ENCODE measurements at places on chromosomes 12 and 14. TPM values are rescaled to one million over a fixed set of nuclear protein-coding genes. Genes with fewer than 3 reads are reported as not detected.

Gene MYF6
- total RNA-seq: not detected

GRCh38 chr14:101019990-101020710, 116.6 kb upstream of the RTL1 start:
- H3K4me3 ChIP-seq: no peak overlapping the region
- no peak for DNase-seq
- no peaks in the 10 kb centered on the region for H3K4me1 ChIP-seq
- H3K36me3 ChIP-seq: no peaks in the 10 kb centered on the region
- no peak overlapping the region for H3K27ac ChIP-seq

DNA sequence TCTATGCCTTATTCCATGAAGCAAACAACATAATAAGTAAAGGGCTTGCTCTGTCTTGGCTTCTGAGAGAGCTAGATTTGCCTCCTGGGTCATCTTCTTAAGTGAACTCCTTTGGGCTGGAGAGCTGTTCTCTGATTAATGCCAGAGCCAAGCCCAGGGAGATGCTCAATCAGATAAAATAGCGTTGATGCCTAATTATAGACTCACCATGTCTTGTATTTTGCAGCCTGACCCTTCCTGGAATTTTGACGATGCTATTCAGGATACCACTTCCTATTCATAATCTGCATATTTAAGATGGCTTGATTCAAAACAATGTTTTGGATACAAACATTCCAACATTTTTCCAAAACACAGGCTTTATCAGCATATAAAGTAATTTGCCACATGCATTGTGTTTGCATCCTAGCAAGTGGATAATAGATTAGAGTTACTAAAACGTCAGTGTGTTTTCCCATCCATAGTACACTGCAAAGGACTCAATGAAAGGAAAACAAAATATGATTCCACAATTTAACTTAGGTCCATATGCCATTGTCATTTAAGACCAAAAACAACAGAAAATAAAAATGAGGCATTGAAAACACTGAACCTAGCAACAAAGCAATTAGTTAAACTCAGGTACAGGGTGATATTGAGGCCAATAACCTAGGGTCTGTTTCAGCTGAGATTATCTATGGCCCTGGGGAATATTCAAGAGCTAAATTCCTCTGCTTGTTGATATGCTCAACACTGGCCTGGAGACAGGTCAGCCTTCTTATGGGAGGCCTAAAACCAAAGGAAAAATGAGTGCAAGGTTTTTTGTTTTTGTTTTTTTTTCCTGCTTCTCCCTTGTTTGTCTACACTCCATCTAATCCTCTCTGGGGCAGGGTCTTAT, 184.2 kb upstream of the FOXN3 start:
- no peak overlapping the region for H3K4me3 ChIP-seq
- no peaks in the 10 kb centered on the region for H3K36me3 ChIP-seq
- H3K27ac ChIP-seq: no peak overlapping the region
- DNase-seq: no peak

DNA sequence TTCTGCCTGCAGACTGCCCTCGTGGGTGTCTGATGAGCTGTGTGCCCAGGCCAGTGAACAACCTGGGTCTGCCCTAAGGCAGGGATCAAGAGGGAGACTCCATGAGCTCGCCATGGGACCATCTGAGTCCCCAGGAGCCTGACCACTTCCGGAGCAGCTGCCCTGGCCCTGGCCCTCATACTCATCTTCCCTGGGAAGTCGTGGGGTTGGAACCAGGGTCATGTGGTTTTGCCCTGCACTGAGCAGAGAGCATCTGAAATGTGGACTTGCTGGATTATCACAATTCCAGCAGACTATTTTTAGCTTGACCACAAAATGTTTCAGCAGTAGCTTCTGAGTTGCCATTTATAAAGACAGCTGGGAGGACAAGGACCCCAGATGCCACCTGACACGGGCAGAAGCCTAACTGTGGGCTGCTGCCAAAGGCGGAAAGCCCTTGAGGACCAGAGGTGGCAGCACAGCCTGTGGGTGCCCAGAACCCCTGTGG, 6.7 kb downstream of the BTBD6 start:
- no peaks in the 10 kb centered on the region for H3K27me3 ChIP-seq
- DNase-seq: no peak
- H3K36me3 ChIP-seq: peaks cover 54% of the 10 kb centered on the region

GRCh38 chr14:63454436-63454835, 88.7 kb downstream of the PPP2R5E start:
- H3K27ac ChIP-seq: no peak overlapping the region
- peaks cover 5% of the 10 kb centered on the region for H3K36me3 ChIP-seq
- no peaks in the 10 kb centered on the region for H3K27me3 ChIP-seq
- no peak overlapping the region for H3K4me3 ChIP-seq
- DNase-seq: no peak

DNA sequence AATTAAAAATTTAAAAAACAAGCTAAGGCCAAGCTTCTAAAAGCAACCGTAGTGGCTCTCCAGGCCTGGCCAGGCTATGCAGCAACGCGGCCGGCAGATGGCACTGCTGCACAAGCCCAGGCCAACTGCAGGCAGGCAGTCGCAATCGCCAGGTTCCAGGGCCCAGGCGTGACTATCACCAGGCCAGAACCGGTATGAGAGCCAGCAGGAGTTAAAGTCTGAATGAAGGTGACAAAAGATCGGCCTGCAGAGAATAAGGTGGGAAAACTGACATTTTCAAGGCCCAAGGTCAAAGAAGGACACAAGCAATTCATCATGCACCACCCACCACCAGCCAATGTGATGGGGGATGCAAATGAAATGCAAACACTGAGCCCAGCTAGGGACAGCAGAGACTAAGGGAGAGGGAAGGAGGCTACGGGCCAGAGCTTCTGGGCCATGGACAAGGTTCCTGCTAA, 43.6 kb upstream of the ANO2 start:
- H3K4me3 ChIP-seq: no peak overlapping the region
- H3K27ac ChIP-seq: no peak overlapping the region
- no peaks in the 10 kb centered on the region for H3K4me1 ChIP-seq
- peak; percentile 84 for DNase-seq

DNA sequence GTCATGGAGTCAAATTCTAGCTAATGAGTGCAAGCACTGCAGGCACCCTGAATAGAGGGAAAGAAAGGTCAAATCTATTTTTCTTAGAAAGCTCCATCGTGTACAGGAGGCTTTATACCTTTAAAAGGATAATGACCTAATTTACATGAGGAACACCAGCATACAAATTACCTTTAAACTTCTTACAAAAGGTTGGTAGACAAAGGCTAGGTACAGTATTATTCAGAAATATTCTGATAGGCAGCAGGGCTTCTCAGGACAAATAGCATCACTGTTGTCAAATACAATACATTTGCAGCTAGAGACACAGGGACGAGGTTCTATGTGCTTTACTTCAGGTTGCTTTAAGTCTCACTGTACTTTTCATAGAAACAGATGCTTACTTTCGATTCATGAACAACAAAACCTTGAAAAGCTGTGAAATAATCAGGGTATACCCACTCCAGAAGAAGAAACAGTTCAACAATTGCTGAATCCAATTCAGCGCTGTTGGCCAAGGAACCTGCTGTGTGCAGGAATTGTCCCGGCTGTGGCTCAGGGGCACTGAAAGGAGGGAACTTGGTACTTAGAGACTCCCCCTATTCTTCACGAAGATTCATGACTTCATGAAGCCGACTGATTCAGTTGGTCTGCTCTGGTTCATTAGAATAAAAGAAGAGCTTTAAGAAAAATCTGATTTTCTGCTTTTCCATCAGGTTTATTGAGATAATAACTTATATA, 252.9 kb downstream of the PRKD1 start:
- H3K27me3 ChIP-seq: no peaks in the 10 kb centered on the region
- no peaks in the 10 kb centered on the region for H3K36me3 ChIP-seq
- H3K27ac ChIP-seq: no peak overlapping the region
- H3K4me3 ChIP-seq: no peak overlapping the region

- no peaks in the 10 kb centered on the region for H3K27me3 ChIP-seq
- H3K36me3 ChIP-seq: peaks cover 100% of the 10 kb centered on the region
- no peaks in the 10 kb centered on the region for H3K4me1 ChIP-seq
- no peak overlapping the region for H3K4me3 ChIP-seq
- H3K27ac ChIP-seq: no peak overlapping the region
- DNase-seq: no peak
These were observed 9.4 kb downstream of the SFSWAP start for GRCh38 chr12:131720241-131720640.

DNA sequence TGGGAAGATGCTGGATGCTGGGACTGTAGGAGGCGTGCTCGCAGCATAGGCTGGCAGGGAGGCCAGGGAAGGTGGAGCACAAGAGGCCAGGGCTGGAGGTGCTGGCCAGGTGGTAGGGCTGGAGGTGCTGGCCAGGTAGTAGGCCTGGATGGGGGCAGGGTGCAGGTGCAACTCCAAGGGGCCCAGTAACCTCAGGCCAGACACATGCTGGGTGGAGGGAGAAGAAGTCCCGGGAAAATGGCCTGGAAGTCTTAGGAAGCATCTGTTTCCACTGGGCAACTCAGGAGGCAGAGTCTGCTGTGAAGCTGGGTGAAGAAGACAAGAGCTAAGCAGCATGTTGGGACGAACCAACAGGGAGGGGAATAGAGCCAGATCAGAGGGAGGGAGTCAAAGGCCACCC, 665.2 kb downstream of the BCL11B start:
- no peak overlapping the region for H3K27ac ChIP-seq
- peaks cover 14% of the 10 kb centered on the region for H3K27me3 ChIP-seq
- H3K36me3 ChIP-seq: no peaks in the 10 kb centered on the region
- DNase-seq: no peak
- no peaks in the 10 kb centered on the region for H3K4me1 ChIP-seq
- no peak overlapping the region for H3K4me3 ChIP-seq

DNA sequence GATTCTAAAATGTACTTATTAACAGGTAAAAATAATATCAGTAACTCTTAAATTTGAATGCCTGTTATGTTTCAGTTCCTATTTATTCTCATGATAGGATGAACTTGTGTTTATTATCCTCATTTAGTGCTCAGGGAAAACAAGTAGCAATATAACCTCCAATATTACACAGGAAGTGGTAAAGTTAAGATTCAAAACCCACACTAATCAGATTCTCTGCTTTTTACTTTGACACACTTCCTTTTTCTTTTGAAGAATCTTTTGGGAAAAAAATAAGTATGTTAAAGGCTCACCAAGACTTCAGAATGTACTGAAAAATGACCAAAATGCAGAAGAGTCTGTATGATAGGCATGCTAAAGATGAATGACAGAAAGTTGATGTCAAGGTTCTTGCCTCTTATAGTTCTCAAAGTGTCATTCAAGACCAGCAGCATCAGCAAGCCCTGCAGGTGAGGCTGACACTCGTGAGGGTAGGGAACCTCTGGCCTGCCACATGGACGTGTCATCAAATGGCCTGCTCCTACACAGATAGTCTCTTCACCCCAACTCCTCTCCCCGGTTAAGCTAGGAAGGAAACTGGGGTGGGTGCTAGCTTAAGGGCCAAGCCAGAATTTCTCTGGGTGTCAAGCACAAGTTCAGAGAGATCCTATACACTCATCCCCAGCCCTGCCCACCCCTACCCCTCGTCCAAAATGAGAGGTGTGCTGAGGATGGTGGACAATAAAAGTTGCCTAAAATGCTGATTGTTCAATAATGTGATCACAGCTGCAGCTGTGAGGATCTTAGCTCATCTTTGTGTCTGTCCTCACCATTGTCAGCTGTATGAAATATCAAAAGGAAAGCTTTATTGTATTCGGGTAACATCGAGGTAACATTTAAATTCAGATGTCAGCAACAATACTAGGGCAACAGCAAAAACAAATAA, 6.3 kb downstream of the TBPL2 start:
- H3K36me3 ChIP-seq: no peaks in the 10 kb centered on the region
- H3K27ac ChIP-seq: no peak overlapping the region
- DNase-seq: no peak
- H3K4me1 ChIP-seq: no peaks in the 10 kb centered on the region
- H3K4me3 ChIP-seq: no peak overlapping the region

DNA sequence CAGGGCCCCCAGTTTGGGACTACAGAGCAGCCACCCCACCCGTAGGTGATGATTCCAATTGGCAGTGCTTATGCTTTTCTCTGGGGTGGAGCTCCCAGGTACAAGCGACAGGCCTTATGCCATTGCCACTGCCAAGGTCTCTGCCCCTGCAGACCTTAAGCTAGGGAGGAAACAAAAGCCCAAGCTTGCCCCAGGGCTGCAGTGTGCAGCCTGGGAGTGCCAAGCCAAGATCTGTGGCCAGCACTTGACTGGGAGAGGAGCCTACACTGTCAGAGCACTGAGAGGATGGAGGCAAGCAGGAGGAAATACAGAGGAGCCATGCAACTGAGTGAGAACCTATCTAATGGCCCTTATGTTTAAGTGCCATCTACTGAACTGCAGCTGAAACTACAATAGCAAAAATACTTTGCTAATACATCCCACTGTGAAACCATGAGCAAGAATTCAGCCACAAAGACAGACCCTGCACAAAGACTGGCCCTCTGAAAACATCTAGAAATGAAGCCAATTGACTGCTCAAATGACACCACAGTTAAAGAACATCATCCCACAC, 17.7 kb upstream of the ASCL1 start:
- peaks cover 4% of the 10 kb centered on the region for H3K27me3 ChIP-seq
- H3K36me3 ChIP-seq: no peaks in the 10 kb centered on the region
- no peak overlapping the region for H3K27ac ChIP-seq
- no peak for DNase-seq

- no peak for DNase-seq
- H3K36me3 ChIP-seq: peaks cover 90% of the 10 kb centered on the region
- H3K27ac ChIP-seq: no peak overlapping the region
- peaks cover 15% of the 10 kb centered on the region for H3K4me1 ChIP-seq
- no peaks in the 10 kb centered on the region for H3K27me3 ChIP-seq
- no peak overlapping the region for H3K4me3 ChIP-seq
These were observed 52.4 kb downstream of the DICER1 start for GRCh38 chr14:95104911-95105310.

- peak overlapping the region; percentile 95 for H3K27ac ChIP-seq
- no peak for DNase-seq
- H3K36me3 ChIP-seq: peaks cover 17% of the 10 kb centered on the region
- H3K4me3 ChIP-seq: peak overlapping the region; percentile 90
- no peaks in the 10 kb centered on the region for H3K27me3 ChIP-seq
These were observed 748 bp downstream of the MAPKAPK5 start for GRCh38 chr12:111842556-111843396.

DNA sequence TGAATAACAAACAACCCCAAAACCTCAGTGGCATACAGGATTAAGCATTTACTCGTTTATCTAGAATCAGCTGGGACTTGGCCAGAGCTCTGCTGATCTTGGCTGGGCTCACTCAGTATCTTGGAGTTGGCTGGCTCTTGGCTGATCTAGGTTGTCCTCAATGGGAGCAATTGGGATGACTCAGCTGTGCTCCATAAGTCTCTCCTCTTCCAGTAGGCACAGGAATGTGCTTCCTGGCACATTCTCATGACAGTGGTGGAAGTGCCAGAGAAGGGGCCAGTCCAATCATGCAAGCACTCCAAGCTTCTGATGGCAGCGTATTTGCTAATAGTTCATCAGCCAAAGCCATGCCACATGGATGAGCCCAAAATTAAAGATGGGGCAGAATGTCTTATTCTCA, 41.7 kb upstream of the ANO4 start:
- no peaks in the 10 kb centered on the region for H3K4me1 ChIP-seq
- no peak overlapping the region for H3K4me3 ChIP-seq
- no peaks in the 10 kb centered on the region for H3K36me3 ChIP-seq
- DNase-seq: no peak

GRCh38 chr14:50928002-50928635, 16.2 kb downstream of the PYGL start:
- H3K36me3 ChIP-seq: peaks cover 39% of the 10 kb centered on the region
- H3K27me3 ChIP-seq: no peaks in the 10 kb centered on the region
- no peak for DNase-seq
- H3K4me3 ChIP-seq: no peak overlapping the region
- peak overlapping the region; percentile 50 for H3K27ac ChIP-seq
- H3K4me1 ChIP-seq: no peaks in the 10 kb centered on the region

- H3K27ac ChIP-seq: no peak overlapping the region
- H3K4me1 ChIP-seq: no peaks in the 10 kb centered on the region
- H3K4me3 ChIP-seq: no peak overlapping the region
- no peaks in the 10 kb centered on the region for H3K36me3 ChIP-seq
- no peaks in the 10 kb centered on the region for H3K27me3 ChIP-seq
These were observed 44.0 kb downstream of the PAH start for GRCh38 chr12:102873077-102873476.
